ENCODE measurements at places on chromosomes 5 and 9. TPM values are rescaled to one million over a fixed set of nuclear protein-coding genes. Genes with fewer than 3 reads are reported as not detected.

The SEMA5A gene
- total RNA-seq: 14.1 TPM

The KIF4B gene
- not detected for total RNA-seq

The DCTN3 gene
- 59.1 TPM for total RNA-seq

- no peaks in the 10 kb centered on the region for H3K27me3 ChIP-seq
- no peaks in the 10 kb centered on the region for H3K4me1 ChIP-seq
- H3K27ac ChIP-seq: no peak overlapping the region
Observed at GRCh38 chr9:118570066-118570465, 799.2 kb downstream of the BRINP1 start.

- no peak overlapping the region for H3K27ac ChIP-seq
- H3K27me3 ChIP-seq: no peaks in the 10 kb centered on the region
Observed at GRCh38 chr5:100161868-100162267, 373.3 kb upstream of the FAM174A start.

GRCh38 chr5:75663579-75664284 is 52.5 kb downstream of the ANKDD1B start:
- H3K36me3 ChIP-seq: no peaks in the 10 kb centered on the region
- no peak overlapping the region for H3K27ac ChIP-seq
- no peaks in the 10 kb centered on the region for H3K27me3 ChIP-seq
- H3K4me1 ChIP-seq: peaks cover 4% of the 10 kb centered on the region
- H3K4me3 ChIP-seq: no peak overlapping the region

DNA sequence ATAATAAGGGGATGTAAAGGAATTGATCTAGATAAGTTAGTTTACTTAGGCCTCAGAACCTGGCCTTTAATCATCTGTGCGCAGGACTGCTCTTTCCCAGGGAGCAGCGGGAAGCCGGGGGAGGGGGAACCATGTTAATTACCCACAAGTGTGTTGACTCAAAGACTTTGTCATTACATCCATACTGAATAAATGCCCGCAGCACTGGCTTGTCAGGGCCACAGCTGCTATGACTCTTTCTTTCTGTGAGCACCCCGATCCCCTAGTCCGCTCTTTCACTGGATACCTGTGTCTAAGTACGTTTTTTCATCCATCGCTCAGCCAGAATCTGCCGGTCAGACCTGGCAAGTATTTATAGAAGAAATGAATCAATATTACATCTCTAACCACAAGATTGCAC is 249.3 kb upstream of the DMRT1 start:
- H3K4me1 ChIP-seq: peaks cover 38% of the 10 kb centered on the region
- no peaks in the 10 kb centered on the region for H3K36me3 ChIP-seq

DNA sequence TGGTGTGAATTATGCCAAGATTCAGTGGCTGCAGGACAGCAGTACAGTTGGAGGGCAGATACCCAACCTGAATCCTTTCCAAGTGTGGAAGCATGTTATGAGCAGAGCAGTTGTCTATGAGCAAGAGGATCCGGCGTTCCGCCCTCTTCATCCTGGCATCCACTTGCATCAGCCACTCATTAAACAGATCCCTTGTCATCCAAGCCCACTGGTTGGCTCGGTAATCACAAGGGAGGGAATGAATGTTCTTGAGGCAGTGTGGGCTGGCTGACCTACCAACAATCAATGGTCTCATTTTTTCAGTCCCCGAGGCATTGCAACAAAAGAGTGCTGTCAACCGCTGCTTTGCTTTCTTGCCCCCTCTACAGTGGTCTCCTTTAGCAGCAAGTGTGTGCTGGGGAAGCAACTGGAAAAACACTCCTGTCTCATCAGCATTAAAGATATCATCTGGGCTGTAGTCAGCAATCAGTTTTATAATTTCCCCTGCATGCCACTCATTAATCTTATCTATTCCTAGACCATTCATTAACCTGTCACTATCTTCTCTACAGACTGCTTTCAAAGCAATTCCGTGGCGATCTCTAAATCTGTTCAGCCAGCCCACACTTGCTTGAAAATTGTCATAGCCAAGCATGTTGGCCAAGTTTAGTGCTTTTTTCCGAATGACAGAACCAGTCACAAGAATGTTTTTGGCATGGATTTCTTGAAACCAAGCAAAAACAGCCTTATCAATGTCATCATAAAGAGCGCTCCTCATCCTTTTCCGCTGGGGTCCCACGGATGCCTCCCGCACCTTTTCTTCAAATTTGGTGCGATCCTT is 4.9 kb downstream of the TIGD6 start:
- H3K36me3 ChIP-seq: peaks cover 13% of the 10 kb centered on the region
- no peak for DNase-seq
- no peaks in the 10 kb centered on the region for H3K27me3 ChIP-seq
- H3K4me1 ChIP-seq: no peaks in the 10 kb centered on the region

Data from right atrium auricular region (tissue), 2 donors.